Foreskin fibroblast (primary cell): ENCODE measurements at places on chromosomes 13 and 19.
A peak's percentile ranks its signal among the peaks of the same experiment; 100 is the strongest.

GRCh38 chr19:33868788-33869412 lies 72.2 kb downstream of the KCTD15 start:
- peak; percentile 36 for DNase-seq

DNA sequence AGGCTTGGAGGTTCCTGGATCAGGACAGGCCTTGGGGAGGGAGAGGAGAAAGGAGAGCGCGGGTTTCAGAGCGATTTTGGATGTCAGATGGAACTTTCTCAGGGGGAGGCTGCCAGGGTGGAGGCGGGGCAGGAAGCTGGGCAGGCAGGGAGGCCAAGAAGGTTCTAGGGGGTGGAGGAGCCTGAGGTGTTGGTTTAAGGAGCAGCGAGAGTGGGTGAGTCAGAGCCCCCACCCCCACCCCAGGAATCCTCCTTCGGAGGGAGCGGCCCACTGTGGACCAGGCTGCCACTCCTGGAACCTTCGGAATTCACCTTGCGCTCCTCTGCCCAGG lies 15.9 kb upstream of the NOP53 start:
- peak; percentile 77 for DNase-seq

DNA sequence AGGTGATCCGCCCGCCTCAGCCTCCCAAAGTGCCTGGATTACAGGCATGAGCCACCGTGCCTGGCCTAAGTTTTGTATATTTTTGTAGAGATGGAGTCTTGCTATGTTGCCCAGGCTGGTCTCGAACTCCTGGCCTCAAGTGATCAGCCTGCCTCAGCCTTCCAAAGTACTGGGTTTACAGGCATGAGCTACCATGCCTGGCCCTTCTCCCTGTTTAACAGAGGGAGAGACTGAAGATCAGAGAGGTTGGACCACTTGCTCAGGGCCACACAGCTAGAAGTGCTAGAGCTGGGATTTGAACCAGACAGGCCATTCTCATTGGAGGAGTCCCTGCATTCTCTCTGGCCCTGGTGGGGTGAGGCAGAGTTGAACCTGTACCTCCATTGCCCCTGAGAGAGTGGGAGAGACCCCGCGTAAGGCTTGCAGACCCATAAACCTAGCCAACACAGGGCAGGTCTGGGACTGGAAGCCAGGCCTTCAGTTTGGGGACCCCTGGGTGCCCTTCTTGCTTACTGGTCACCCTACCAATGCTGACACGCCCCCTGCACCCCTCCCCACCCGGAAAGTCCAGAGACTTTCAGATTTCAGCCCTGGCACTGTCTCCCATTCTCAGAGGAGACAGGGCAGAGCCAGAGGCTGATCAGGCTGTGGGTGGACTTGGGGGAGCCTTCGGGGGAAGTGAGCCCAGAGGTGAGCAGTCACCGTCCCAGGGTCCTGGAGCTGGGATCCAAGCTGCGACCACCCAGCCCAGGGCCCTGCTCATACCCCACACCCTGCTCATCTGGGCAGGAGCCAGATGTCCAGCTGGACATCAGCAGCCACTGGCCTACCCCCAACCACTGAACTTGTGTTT lies 13.3 kb downstream of the TTYH1 start:
- DNase-seq, result no peak

DNA sequence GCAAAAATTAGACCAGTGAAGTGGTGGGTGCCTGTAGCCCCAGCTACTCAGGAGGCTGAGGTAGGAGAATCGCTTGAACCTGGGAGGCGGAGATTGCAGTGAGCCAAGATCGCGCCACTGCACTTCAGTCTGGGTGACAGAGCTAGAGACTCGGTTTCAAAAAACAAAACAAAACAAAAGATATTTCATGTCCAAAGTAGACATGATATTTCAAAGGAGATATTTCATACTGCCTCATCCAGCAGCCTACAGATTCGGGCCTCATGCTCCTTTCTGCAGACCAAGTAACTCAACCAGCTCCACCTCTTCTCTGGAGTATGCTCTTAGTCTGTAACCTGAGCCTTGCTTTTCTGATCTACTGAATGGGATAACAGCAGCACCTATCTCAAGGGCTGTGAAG lies 15.0 kb downstream of the ZC3H4 start:
- no peak for DNase-seq

DNA sequence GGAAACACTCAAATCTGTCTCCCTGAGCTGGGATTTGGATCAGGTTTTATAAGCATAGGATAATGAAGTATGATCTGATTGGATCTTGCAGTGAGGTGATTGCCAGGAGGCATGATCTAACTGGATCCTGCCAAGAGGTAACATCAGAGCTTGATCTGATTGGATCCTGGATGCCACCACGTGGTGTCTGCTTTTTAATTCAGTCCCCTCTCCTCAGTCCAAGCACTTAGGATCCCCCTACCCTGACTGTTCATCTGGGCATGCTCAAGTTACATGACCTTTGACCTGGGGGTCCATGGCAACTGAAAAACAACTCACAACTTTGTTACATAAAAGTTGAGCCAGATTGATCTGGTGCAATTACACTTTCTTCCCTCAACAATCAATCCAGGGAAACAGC lies 47.5 kb upstream of the LSM14A start:
- no peak for DNase-seq

- DNase-seq, result peak; percentile 77
Observed at GRCh38 chr19:1401138-1401888, at the start of gene GAMT. TSS of gene GAMT (minus strand) at chr19:1401542. CDS start at chr19:1401476, 66 bp downstream.
